ENCODE measurements at places on chromosomes 3 and 15.

GRCh38 chr3:141875893-141876380, 506 bp upstream of the ATP1B3 start:
- DNase-seq = no peak

GRCh38 chr15:58401276-58401675, 30.5 kb upstream of the LIPC start:
- no peak for DNase-seq

DNA sequence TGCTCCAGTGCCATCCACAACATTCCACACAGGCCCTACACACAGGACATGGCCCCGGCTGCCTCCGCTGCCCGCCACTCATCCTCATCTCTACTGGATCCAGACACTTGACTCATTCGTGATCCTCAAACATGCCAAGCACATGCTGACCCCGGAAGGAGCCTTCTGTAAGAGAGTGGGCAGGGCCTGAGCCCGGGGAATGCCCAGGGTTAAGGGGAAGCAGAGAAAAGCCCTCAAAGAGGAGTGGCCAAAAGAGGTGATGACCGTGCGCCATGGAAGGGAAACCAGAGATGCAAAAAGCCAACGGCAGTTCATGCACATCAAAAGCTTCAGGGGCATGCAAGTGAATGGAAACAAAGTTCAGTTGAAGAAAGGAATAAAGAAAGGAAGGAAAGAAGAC, 46.1 kb downstream of the RFTN1 start:
- peak; percentile 74 for DNase-seq

- DNase-seq = no peak
These were observed 831 bp upstream of the ROBO2 start for GRCh38 chr3:77038930-77039605.

GRCh38 chr3:100957261-100957986, 35.8 kb downstream of the ABI3BP start:
- DNase-seq = no peak

DNA sequence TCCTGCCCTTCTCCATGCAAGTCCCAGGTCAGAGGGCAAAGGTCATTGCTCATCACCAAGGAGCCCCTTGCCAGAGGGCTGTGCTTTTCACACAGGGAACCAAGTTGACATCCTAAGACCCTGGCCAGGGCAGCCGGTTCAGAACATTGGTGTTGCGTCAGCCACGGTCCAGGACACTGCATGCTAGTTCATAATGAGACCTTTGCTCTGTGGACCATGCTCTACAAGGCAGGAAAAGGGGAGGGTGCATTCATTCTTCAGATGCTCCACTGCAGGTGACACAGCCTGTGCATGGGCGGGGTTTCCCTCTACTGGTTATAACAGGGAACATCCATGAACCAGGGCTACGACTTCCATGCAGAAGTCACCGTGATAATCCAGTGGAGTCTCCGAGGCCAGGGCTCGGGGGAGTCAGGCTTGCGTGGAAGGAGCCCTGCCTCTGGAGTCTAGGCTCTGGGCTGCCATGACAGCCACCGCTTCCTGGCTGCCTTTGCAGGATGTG, 81.6 kb downstream of the OCA2 start:
- no peak for DNase-seq

DNA sequence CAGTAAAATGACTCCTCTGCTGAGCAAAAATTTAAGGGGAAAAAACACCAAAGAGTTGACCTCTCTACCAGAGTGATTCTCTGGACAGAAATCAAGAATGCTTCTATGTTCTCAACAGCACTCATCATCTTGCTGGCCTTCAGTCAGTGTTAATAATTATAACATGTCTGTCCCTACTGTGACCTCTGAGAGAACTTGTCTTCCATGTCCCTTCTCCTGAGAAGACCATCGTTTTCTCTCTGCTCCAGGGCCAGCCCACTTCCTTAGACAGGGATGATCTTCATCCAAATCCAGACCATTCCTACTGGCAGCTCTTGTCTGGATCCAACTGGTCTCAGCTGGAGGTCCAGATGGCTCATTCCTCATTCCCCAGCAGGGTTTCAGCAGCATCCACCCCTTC, 139.0 kb upstream of the NECTIN3 start:
- no peak for DNase-seq

- no peak for DNase-seq
These were observed 1001.4 kb downstream of the SQOR start for GRCh38 chr15:46636206-46636605.

DNA sequence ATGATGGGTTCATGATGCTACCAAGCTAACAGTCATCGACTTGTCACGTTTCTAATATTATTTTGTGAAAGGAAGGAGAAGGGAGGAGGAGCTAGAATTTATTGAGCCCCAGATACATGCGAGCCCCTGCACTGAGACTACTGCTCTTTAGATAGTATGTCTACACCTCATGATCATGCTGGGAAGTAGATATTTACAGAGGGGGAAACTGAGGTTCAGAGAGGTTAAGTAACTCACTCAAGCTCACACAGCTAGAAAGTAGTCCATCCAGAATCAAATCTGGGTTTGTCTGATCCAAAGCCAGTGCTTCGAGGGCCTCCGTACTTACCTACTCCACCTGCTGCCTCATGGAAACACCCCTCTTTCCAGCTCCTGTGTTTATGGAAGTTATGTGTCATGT, 38.8 kb upstream of the DLG1 start:
- DNase-seq = no peak

- no peak for DNase-seq
These were observed 98.9 kb upstream of the SPRED1 start for GRCh38 chr15:38153781-38154180.

DNA sequence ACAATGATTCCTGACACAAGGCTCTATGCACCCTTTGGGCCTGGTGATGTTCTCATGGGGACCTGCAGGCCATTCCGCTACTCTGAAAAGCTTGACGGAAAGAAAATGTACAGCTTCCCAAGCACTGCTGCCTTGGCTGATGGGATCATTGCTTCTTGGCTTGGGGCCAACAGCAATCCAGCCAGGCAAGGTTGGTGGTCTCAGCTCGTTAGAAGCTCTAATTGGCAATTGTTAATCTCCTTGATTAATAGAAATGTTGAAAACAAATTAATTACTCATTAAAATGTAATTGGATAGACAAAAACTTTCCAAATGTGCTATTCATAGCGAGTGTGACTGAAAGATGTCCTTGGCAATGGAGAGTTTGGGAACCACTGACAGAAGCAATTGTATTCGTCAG, 16.3 kb upstream of the MYZAP start:
- no peak for DNase-seq

GRCh38 chr15:80835336-80835735, 56.2 kb downstream of the CEMIP start:
- DNase-seq = no peak

GRCh38 chr3:138034918-138035317, 25.0 kb downstream of the CLDN18 start:
- DNase-seq = no peak

- DNase-seq = no peak
These were observed 661.7 kb downstream of the MCTP2 start for GRCh38 chr15:94893091-94893490.

DNA sequence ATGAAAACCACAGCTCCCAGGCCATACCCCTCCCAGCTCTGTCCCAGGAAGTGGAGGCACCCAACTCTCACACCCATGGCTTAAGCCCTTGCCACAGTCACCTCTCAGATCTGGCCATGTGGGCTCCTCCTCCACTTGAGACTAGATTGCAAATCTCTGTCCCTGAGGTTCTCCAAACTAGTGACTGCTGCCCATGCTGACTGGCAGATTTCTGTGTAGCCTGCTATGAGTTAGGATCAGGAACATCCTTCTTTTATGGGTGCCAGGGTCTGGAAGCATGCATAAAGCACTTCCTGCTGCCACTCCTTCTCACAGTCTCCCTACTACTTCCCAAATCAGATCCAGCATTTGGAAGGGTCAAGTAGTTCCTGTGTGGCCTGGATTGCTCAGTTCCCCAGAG, 59.6 kb upstream of the GOLIM4 start:
- no peak for DNase-seq

- DNase-seq = no peak
These were observed 790 bp upstream of the WHAMM start for GRCh38 chr15:82808634-82809041.

DNA sequence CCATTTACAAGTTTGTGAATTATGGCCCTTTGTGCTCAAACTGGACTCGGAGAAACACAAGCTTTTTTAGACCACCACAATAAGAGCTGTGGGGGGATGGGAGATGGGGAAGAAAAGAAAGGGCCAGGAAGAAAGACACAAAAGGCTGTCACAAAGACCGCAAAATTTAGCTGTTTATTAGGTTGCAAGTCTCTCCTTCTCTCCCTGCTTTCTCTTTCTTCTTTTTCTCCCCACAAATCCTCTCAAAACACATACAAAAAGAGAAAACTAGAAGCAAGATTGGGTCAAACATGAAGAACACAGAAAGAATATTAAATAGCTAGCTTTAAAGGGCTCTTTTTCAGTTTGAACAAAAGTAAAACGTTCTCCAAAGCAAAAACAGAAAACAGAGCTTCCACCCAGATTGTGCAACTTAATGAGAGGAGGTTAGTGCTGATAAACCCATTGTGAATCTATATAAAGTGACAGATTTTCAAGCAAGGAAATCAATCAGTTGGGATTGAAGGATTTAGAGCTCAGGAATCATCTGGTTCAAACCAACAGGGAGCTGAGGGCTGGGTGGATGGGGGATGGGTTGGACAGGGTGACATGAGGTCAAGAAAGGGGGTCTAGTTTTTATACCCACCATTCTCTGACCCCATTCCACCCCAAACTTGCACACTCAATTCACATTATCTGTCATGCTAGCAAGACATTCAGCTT, 87.3 kb downstream of the DHX30 start:
- no peak for DNase-seq

- no peak for DNase-seq
These were observed 160.1 kb downstream of the ARRDC4 start for GRCh38 chr15:98120561-98120960.

- peak; percentile 4 for DNase-seq
These were observed 45.0 kb downstream of the DLG1 start for GRCh38 chr3:197253238-197253947.

DNA sequence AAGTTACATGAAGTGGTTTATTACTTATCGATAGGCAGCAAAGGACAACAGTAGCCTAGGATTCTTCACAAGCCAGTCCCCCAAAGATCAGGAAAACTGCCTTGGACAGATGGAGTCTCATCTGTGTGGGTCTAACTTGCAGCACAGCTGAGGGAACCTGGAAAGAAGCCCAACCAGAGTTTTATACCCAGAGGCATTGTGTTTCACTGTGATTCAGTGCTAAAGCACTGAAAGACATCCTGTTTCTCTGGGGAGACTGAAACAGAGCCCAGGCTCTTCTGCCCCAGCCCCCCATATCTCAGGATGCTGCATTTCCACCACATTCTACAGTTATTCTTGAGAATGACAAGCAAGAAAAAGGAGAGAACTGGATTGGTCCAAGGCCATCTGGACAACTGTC, 48.2 kb upstream of the PYDC2 start:
- no peak for DNase-seq

DNA sequence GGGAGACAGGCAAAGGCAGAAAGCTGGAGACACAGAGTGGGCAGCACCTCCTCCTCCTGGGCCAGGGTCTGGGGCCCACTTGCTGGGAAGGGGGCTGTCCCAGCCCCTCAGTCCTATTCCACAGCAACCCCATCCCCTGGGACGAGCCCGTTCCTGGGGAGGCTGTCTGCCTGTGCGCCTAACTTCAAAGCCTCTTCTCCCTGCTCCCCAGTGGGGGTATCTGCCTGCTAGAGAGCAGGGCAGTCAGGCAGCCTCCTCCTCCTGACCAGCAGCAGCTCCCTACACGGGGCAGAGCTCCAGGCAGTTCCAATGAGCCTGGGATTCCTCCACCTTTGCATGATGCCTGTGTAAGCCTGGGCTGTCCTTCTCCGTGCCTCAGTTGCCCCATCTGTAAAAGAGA, 6.9 kb downstream of the PTH1R start:
- no peak for DNase-seq

DNA sequence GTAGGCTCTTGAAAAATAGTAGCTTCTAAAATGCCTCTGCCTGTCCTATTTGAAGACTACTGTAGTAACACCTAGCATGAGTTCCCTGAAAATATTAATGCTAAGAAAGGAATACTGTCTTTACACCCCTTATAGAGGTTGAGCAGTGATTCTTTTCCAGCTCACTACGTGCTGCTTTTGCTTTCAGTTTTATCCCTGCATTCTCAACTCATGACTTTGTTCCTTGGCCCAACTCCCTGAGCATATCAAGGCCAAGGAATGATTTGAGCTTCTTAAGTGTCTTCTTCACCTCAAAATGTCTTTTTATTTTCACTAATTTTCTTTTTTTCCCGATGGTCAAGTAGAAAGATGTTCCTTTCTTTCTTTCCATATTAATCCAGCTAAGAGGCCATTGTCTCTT, 16.5 kb upstream of the P2RY13 start:
- no peak for DNase-seq

GRCh38 chr15:36936613-36937012, 163.7 kb downstream of the MEIS2 start:
- no peak for DNase-seq

DNA sequence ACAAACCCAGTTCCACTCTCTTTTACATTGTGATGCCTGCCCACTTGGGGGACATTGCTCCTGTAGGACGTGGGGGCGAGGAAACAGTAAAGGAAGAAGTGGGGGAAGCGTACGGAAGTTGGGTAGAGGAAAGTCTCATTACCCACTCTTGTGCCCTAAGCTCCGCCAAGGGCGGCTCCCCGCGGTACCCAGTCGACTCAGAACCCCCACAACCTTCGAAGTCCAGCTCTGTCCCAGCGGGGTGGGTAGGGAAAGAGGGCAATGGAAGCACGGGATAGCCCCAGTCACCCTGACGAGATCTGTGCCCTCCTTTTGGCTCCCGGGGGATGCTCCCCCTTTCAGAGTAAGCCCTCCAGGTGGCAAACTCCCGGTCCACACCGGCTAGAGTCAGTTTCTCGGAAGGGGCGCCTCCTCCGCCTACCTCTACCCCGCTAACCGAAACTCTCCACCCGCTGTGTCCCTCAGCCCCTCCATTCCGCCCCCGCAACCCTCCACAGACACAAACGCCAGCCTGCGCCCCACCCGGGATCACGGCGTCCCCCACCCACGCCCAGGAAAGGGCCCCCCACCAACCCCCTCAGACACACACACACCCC, 527 bp downstream of the CSNK1G1 start:
- peak; percentile 15 for DNase-seq

- no peak for DNase-seq
These were observed at the start of gene IQCF2 for GRCh38 chr3:51860703-51861665. IQCF2 (plus strand) TSS chr3:51861615; CDS start chr3:51861667, 52 bp downstream.

DNA sequence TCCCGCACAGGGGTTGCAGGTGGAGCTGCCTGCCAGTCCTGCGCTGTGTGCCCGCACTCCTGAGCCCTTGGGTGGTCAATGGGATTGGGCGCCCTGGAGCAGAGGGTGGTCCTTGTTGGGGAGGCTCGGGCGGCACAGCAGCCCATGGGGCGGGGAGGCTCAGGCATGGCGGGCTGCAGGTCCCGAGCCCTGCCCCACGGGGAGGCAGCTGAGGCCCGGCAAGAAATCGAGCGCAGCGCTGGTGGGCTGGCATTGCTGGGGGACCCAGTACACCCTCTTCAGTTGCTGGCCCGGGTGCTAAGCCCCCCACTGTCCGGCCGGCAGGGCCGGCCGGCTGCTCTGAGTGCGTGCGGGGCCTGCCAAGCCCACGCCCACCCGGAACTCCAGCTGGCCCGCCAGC, 27.9 kb downstream of the NCK1 start:
- no peak for DNase-seq

Data from CD4-positive, alpha-beta T cell treated with Interferon alpha-2 for 1 hour (primary cell).